ENCODE measurements at places on chromosomes 1 and 21.

DNA sequence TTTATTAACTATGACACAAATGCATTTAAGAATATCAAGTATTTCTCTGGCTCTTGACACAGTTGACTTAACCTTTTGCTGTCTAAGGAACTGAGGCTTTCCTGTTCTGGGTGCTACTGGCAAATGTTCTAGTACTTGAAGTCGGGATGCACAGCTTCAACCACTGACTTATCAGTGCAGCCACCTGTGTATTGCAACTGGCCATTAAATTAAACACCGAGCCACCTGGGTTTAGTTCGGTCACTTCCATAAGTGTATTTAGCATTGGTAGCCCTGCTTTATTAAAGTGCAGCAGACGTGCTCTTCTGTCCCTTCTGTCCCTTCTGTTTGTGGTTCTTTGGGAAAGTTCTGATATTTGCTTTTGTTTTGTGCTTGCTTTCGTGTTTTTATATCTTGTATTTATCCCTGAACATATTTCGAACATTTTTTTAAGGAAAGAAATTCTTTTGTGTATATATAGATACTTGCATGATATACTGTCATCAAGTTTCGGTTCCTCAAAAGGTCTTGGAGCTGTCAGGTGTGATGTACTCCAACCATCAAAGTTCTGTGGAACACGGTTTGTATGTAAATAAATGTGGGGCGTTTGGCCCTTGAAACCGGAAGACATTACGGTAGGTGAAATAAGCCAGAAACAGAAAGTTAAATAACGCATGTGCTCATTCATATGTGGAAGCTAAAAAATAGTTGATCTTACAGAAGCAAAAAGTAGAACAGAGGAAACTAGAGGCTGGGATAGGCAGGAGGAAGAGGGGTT, 297.9 kb upstream of the GREM2 start:
- DNase-seq, result no peak

- DNase-seq, result no peak
Observed at GRCh38 chr1:31297277-31298247, 730 bp downstream of the ZCCHC17 start.

DNA sequence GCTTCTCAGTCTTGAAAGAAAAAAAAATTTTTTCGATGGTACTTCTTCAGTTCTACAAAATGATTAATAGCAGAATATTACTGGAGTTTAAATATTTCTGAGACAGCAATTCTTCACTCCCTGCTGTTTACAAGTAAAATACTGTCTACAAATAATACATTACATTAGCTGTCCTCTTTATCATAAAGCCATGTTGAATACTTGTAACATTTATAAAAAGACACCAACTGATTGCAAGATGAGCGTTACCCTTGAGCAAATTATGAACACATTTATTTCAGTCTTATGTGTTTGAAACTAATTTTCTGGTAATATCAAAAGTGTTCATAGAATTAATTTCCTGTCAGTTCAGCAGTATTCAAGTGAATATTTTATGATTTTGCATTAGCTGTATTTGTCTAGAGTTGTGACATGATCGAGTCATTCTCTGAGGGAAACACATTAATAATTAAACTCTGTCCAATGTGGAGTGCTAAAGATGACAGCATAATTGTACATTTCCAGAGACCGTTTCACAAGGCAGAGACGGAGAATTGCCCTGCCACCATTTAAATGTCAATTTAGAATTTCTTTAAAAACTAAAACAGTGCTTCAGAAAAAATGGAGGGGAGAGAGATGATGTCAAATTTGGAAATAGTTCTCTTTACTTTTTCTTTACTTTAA, 1359.0 kb upstream of the ADGRL4 start:
- no peak for DNase-seq

GRCh38 chr21:43881283-43881682, 16.3 kb downstream of the AGPAT3 start:
- DNase-seq, result no peak

- DNase-seq, result no peak
Observed at GRCh38 chr1:207987164-207987563, 76.2 kb upstream of the CD34 start.

- no peak for DNase-seq
Observed at GRCh38 chr1:46133781-46134350, 1.4 kb upstream of the PIK3R3 start.

DNA sequence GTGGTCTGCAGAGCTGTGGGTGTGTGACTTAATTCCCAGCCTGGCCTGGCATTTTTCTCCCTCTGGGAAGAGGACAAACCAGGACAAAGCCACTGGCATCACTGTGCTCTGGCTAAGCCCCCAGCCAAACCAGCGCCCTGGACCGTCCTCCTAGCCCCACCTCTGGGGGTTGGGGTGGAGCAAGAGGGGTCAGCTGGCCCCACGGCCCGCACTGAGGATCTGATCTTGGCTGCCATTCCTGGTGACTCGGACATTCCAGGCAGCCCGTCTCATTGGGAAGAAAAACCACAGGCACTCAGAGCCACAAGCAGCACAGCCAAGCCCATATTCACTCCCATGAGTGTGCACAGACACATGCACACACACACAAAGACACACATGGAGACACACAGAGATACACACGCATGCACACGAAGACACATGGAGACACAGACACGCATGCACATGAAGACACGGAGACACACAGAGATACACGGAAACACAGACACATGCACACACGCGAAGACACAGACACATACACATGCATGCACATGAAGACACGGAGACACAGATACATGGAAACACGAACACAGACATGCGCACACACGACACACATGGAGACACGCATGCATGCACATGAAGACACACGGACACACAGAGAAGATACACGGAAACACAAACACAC, 2.3 kb upstream of the MXRA8 start:
- no peak for DNase-seq

GRCh38 chr1:229203030-229203751, 67.7 kb upstream of the RAB4A start:
- no peak for DNase-seq

DNA sequence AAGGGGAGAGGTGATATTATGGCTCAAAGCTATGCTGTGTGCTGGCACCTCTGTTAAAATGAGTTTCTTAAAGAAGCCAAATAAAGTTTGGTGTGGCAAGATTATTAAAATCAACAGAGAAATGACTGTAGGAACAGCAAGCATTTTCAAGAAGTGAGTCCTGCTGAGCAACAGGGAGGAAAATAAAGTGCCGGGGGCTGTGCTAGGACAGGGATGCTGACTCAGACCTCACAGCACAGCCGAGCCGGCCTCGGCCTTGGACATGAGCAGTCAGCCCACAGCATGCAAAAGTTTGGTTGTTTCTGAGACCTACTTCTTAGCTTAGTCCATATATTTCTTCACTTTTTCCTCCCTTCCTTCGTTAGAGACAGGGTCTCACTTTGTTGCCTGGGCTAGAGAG, 19.2 kb downstream of the CNIH3 start:
- DNase-seq, result no peak

GRCh38 chr1:79695138-79695537, 688.6 kb upstream of the ADGRL4 start:
- DNase-seq, result no peak

GRCh38 chr1:32336963-32337675, 1.1 kb upstream of the MARCKSL1 start:
- no peak for DNase-seq

- no peak for DNase-seq
Observed at GRCh38 chr1:38929476-38929875, 12.2 kb downstream of the RHBDL2 start.

Data from stimulated activated CD4-positive, alpha-beta T cell treated with anti-CD3 and anti-CD28 coated beads, TNF-alpha, amount 100 ng/mL, for 1 hour (primary cell).